ENCODE measurements at places on chromosomes 2 and 18.

- H3K27ac ChIP-seq = no peak overlapping the region
- H3K36me3 ChIP-seq = no peaks in the 10 kb centered on the region
- no peaks in the 10 kb centered on the region for H3K4me1 ChIP-seq
- no peak for DNase-seq
- H3K4me3 ChIP-seq = no peak overlapping the region
Measured at GRCh38 chr2:219954331-219954730, 326.9 kb downstream of the SLC4A3 start.

DNA sequence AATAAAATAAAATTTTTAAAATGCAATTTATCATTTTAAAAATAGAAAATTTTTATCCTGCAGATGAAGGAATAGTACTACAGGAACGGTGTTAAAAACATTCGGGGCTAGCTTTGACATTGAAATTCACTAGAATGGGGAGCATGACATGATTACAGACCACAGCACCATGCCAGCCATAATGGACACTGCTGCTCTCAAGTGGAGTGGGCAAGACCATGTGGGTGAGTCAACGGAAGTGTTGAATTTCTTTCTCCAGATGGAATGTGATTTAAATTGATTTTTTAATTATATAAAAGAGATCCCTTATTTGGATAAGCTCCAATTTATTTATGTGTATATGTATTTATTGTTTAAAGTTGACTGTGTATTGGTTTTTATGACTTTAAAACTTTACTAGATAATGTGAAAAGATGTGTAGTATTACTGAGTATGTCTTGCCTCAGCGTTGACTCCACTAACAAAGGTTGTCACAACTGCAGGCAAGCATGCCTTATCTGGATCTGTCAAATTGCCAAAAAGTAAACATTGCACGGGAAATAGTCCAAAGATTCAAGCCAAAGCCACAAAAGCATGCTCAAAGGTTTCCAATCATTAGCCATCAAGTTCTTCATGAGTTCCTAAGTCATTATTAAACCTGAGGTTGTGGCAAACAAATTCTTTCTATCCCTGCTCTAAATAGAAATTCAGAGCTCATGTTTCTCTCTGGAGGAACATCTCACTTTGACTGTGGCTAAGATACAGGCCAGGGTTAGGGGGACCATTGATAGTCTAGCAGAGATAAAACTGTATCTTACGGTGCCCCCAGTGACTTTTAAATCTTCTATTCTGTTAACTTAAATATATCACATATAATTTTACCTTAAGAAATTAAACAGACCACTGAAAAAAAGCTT is 536.9 kb downstream of the TMX3 start:
- no peak overlapping the region for H3K27ac ChIP-seq
- H3K27me3 ChIP-seq = no peaks in the 10 kb centered on the region
- no peak for DNase-seq
- H3K4me1 ChIP-seq = peaks cover 4% of the 10 kb centered on the region
- no peaks in the 10 kb centered on the region for H3K36me3 ChIP-seq
- no peak overlapping the region for H3K4me3 ChIP-seq

- H3K27ac ChIP-seq = peak overlapping the region; percentile 79
- H3K27me3 ChIP-seq = no peaks in the 10 kb centered on the region
- H3K4me3 ChIP-seq = no peak overlapping the region
- peak; percentile 19 for DNase-seq
- H3K4me1 ChIP-seq = peaks cover 70% of the 10 kb centered on the region
- no peaks in the 10 kb centered on the region for H3K36me3 ChIP-seq
Measured at GRCh38 chr18:48889115-48889941, 61.4 kb downstream of the SMAD7 start.

DNA sequence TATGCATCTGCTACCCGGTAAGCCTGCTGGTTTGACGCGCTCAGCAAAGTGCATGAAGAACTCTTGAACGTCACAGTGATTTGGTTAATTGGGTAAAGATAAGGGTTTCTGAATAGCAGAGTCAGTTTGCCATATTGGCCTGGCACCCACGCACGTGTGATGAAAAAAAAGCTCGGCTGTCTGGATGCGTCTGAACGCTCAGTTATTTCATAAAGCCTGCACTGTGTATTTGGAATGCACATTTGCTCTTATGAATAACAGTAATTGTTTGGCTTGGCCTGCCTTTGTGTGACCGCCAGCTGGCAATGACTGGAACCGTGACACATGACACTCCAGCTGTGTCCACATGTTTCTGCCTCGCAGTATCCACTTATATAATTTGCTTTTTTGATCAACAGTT is 129.2 kb upstream of the MEIS1 start:
- H3K27ac ChIP-seq = no peak overlapping the region
- peaks cover 29% of the 10 kb centered on the region for H3K4me1 ChIP-seq
- H3K36me3 ChIP-seq = peaks cover 2% of the 10 kb centered on the region
- H3K4me3 ChIP-seq = no peak overlapping the region
- no peak for DNase-seq

DNA sequence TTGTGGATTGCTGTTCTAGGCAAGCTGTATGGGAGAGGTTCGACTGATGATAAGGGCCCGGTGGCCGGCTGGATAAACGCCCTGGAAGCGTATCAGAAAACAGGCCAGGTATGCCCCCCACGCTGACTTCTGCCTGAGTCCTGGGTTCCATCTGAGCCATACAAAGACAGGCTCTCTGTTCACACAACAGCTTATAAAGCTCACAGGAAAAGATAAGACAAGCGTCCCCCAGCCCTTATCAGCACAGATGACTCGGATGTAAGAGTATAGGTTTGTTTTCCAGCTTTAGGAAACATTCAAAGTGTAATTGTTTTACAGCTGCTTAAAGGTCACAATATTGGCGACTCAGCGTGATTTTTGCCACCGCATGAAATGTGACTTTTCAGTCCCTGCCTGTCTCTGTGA is 12.7 kb downstream of the CNDP2 start:
- H3K27ac ChIP-seq = no peak overlapping the region
- no peaks in the 10 kb centered on the region for H3K27me3 ChIP-seq
- H3K4me3 ChIP-seq = no peak overlapping the region
- H3K36me3 ChIP-seq = peaks cover 55% of the 10 kb centered on the region
- no peak for DNase-seq

DNA sequence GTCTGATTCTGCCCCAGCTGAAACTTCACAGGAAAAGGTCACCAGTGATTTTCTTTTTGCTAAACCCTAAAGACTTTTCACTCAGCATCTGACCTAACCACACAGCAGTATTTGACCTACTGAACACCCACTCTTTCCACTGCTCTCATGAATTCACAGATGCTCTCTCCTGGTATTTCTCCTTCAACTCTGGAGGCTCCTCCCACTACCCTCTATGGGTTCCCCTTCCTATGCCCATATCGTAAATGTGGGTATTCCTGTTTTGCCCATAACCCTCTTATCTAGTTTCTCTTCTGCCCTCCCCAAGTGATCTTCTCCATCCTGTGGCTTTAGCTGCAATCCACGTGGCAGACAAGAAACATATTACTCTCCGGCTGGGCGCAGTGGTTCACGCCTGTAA is 7.6 kb downstream of the PLEKHM3 start:
- no peak for DNase-seq
- no peaks in the 10 kb centered on the region for H3K27me3 ChIP-seq
- no peaks in the 10 kb centered on the region for H3K36me3 ChIP-seq

- H3K36me3 ChIP-seq = peaks cover 32% of the 10 kb centered on the region
- no peak overlapping the region for H3K4me3 ChIP-seq
- H3K4me1 ChIP-seq = peaks cover 29% of the 10 kb centered on the region
Measured at GRCh38 chr2:63856303-63856603, 14.6 kb downstream of the UGP2 start.

GRCh38 chr2:30275256-30275655 is 43.9 kb downstream of the LBH start:
- H3K4me1 ChIP-seq = peaks cover 22% of the 10 kb centered on the region
- H3K36me3 ChIP-seq = no peaks in the 10 kb centered on the region
- H3K27me3 ChIP-seq = no peaks in the 10 kb centered on the region

DNA sequence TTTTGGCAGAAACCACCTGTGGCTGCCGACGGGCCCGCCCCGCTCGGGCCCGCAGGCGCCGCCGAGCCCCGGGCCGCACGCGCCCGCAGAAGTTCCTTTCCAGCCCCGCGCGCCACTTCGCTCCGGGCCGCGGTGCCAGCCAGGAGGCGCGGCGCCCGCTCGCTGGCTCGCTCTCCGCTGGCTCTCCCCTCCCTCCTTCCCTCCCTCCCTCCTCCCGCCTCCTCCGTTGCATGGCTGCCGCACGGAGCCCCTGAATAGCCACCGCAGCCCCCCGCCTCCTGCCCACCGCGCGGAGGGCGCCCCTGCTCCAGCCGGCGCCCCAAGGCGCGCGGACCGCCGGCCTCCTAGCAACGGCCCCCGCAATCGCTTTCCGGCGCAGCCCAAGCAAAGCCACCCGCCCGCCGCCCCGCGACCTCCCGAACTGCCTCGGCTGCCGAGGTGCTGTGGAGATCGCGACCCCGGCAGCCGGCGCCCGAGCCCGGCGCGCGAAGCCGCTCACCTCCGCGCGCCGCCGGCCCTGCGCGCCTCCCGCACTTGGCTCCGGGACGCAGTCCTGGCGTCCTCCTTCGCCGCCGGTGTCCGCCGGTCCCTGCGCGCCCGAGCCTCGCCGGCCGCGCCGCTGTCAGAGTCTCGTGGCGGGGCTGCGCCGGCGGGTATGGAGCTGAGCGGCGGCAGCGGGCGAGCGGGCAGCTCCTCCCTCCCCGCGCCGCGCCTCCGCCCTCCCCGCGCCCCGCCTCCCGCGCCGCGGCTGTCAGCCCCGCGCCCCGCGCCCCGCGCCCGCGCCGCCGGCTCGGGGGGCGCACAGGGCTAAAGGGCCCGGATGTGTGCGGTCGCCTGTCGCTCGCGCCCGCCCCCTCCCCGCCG is at the start of gene ZBTB7C:
ZBTB7C (minus strand) TSS at position 657 of the 864 bp plus-strand sequence.
- no peaks in the 10 kb centered on the region for H3K36me3 ChIP-seq
- no peak within 1 kb of the TSS for H3K27ac ChIP-seq
- peaks cover 75% of the 10 kb centered on the region for H3K27me3 ChIP-seq
- peak within 1 kb of the TSS; percentile 76 for H3K4me3 ChIP-seq
- peaks cover 15% of the 10 kb centered on the region for H3K4me1 ChIP-seq

- peaks cover 7% of the 10 kb centered on the region for H3K4me1 ChIP-seq
- DNase-seq = no peak
- no peak overlapping the region for H3K27ac ChIP-seq
- H3K27me3 ChIP-seq = peaks cover 12% of the 10 kb centered on the region
Measured at GRCh38 chr2:19529677-19530076, 171.3 kb upstream of the OSR1 start.

- H3K36me3 ChIP-seq = no peaks in the 10 kb centered on the region
- peak overlapping the region; percentile 82 for H3K27ac ChIP-seq
- peaks cover 39% of the 10 kb centered on the region for H3K27me3 ChIP-seq
- no peak for DNase-seq
- H3K4me1 ChIP-seq = peaks cover 33% of the 10 kb centered on the region
- peak overlapping the region; percentile 75 for H3K4me3 ChIP-seq
Measured at GRCh38 chr18:79400591-79401381, 5.1 kb downstream of the NFATC1 start.

GRCh38 chr2:190974629-190975361 is 39.2 kb downstream of the STAT1 start:
- H3K27ac ChIP-seq = no peak overlapping the region
- peaks cover 84% of the 10 kb centered on the region for H3K36me3 ChIP-seq
- peaks cover 20% of the 10 kb centered on the region for H3K4me1 ChIP-seq
- no peaks in the 10 kb centered on the region for H3K27me3 ChIP-seq
- DNase-seq = no peak
- H3K4me3 ChIP-seq = no peak overlapping the region

DNA sequence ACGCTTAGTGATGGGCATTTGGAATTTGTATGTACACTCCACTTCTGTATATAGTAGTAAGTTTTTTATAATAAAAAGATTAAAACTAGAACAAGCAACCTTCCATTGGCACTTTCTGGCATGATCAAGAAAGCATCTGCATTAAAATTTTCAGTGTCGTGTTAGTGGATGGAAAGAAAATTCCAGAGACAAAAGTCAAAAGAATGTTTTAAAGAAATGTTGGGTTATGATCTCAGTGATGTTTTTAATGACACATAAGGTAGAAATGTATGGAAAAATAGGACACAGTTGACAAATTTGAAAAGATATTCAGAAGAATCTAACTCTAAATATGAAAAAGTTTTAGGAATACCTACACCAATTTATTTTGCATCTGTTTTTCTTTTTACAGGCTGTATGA is 126.1 kb upstream of the FAM117B start:
- H3K27ac ChIP-seq = peak overlapping the region; percentile 3
- no peak for DNase-seq
- H3K4me1 ChIP-seq = peaks cover 3% of the 10 kb centered on the region
- H3K4me3 ChIP-seq = no peak overlapping the region
- peaks cover 20% of the 10 kb centered on the region for H3K36me3 ChIP-seq

GRCh38 chr18:58298251-58299134 is 254.5 kb downstream of the NEDD4L start:
- no peaks in the 10 kb centered on the region for H3K27me3 ChIP-seq
- no peak for DNase-seq
- H3K36me3 ChIP-seq = no peaks in the 10 kb centered on the region

- H3K36me3 ChIP-seq = no peaks in the 10 kb centered on the region
- no peak overlapping the region for H3K27ac ChIP-seq
Measured at GRCh38 chr18:65752625-65753325, 2.0 kb downstream of the CDH7 start.

DNA sequence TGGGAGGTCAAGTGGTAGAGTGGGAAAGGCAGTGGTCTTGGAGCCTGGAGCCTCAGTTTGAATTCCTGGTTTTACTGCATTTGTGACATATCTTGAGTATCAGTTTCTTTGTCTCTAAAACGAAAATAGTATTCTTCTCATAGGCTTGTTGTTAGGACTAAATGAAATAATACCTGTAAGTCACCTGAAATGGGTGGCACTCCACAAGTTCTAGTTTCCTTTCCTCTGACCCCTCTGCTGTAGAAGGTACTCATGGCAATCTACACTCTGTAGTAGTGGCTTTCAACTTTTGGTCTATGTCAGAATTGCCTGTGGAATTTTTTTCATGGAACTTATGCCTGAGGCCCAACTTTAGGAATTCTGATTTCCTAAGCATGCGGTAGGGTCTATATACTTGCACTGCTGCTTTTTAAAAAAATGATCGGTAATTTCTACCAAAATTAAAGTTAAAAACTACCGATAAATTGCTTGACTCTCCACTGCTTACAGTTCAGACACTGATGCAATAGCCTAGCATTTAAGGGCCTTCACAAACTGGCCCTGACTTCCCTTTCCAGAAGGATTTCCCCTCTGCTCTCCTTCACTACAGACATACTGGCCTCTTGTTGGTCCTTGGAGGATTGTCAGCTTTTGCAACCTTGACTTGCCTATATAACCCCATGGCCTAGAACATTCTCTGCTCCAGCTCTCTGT is 47.2 kb downstream of the PLEK start:
- peaks cover 28% of the 10 kb centered on the region for H3K27me3 ChIP-seq
- DNase-seq = no peak

GRCh38 chr2:231174211-231174651 is 24.2 kb upstream of the ARMC9 start:
- peak overlapping the region; percentile 82 for H3K27ac ChIP-seq
- H3K27me3 ChIP-seq = no peaks in the 10 kb centered on the region
- H3K4me3 ChIP-seq = no peak overlapping the region
- H3K36me3 ChIP-seq = peaks cover 28% of the 10 kb centered on the region
- no peak for DNase-seq
- H3K4me1 ChIP-seq = peaks cover 17% of the 10 kb centered on the region

DNA sequence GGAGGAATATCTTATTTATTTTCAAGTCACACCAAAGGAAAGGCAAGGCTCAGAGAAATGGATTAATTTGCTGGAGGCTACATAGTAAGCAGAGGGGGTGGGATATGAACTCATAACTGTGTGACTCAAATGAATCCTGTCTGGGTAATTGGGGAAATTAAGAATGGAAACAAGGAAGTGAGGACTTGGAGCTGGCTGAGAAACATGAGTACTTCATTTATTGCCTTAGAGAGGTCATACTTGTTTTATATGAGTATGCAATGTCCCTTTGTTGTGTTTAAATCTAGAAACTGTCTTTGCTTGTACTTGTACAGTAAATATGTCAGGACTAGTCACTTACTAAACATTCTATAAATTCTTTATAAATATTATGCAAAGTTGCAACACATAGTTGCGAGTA is 2166.7 kb upstream of the PIK3C3 start:
- no peaks in the 10 kb centered on the region for H3K36me3 ChIP-seq
- no peak for DNase-seq

Data from mesothelial cell of epicardium (in vitro differentiated cells).